ENCODE measurements at places on chromosomes 12 and 14.

- peak; percentile 28 for DNase-seq
These were observed 143.7 kb downstream of the AKAP6 start for GRCh38 chr14:32472512-32473463.

DNA sequence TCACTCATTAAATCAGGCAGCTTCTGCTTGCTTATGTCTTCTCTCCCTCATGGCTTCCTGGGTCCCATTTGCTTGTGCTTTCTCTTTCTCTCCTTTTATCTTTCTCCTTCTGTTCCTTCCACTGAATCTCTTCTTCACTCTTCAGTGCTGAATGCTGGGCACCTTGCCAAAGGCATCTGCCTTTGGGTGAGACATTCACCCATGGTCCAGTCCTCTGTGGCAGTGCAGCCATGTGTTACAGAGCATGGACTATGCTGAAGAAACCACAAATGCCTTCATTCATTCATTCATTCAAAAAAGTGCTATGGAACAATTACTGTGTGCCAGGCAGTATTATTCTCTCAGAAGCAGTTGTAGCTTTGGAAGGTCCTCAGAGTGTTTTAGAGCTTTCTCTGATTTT, 344.4 kb upstream of the STXBP6 start:
- no peak for DNase-seq

DNA sequence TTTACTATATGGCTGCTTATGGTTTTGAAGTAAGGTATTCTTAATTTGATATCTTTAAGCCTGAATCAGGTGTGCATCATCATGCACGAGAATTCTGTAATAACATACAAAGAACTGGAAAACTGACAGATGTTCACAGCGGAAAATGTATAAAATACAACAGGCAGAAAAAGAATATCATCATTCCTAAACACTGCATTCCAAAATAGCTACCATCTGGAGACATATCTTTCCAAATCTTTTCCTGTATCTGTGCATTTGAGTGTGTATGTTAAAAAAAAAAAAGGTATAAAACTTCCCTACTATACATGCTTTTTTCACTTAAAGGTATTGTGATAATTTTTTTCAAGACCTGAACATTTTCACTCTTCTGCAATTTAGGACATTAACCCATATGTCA, 13.7 kb downstream of the PTPRO start:
- DNase-seq, result peak; percentile 7

- DNase-seq, result no peak
These were observed 6.5 kb downstream of the HOXC13 start for GRCh38 chr12:53944907-53945847.

GRCh38 chr12:50825372-50825838, 17.3 kb upstream of the TMPRSS12 start:
- peak; percentile 83 for DNase-seq

- peak; percentile 66 for DNase-seq
These were observed 2.7 kb downstream of the DYRK2 start for GRCh38 chr12:67651132-67651695.

DNA sequence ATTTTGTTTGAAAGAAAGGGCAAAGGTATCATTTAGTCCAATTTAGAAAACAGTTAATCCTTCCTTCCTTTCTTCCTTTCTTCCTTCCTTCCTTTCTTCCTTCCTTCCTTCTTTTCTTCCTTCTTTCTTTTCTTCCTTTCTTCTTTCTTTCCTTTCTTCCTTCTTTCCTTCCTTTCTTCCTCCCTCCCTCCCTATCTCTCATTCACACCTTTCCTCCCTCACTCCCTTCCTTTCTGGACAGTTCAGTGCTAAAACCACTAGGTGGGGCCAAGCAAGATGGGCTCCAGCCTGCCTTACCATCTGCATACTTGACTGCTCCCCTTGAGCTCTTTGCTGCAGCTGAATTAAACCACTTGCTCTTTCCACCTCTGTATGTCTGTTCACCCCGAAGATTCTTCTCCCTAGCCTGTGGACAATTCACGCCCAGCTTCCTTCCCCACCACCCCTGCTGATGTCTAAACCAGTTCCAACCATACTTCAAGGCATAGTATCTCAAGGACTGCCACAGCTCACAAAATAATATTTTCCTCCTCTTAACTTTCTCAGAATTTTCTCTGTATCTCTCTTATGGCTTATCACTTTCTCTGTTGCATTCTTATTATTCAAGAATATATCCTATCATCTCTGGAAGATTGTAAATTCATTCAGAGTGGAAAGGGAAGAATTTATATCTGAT, 78.0 kb downstream of the DBX2 start:
- peak; percentile 55 for DNase-seq

DNA sequence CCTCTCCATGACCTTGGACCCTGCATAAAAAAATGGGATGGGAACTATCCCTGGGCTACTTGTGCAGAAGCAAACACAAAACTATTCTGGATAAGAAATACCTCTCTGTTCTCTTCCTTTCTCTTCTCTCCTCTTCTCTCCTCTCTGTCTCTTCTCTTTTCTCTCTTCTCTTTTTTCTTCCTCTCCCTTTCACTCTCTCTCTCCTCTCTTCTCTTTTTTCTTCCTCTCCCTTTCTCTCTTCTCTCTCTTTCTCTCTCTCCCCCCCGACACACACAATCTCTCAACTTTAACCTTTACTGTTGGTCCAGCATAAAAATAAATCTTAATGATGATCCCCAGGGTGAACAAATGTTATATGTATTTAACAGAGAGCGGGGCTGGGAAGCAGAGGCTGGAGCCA, 141.4 kb downstream of the SRGAP1 start:
- DNase-seq, result no peak

DNA sequence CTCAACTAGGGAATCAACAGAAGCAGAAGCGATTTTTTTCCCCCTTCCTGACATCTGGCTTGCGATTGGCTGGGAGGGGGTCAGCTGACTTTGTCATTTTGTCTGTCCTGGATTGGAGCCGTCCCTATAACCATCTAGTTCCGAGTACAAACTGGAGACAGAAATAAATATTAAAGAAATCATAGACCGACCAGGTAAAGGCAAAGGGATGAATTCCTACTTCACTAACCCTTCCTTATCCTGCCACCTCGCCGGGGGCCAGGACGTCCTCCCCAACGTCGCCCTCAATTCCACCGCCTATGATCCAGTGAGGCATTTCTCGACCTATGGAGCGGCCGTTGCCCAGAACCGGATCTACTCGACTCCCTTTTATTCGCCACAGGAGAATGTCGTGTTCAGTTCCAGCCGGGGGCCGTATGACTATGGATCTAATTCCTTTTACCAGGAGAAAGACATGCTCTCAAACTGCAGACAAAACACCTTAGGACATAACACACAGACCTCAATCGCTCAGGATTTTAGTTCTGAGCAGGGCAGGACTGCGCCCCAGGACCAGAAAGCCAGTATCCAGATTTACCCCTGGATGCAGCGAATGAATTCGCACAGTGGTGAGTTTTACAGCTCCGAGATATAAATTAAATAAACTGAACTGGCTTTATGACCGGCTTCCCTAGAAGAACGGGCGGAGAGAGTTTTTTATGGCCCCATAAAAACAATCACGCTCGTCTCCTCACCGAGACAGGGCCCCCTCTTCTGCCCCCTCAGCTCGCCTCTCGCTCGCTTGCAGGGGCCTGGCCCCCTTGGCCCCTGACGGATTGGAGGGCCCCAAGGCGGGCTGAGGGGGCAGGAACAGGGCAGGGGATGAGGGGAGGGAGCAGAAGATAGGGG, at the start of gene HOXC6:
Gene HOXC6, plus strand, starts transcription at position 127 of the 888 bp plus-strand sequence. Its CDS starts 82 bp downstream, at position 209.
- DNase-seq, result no peak

DNA sequence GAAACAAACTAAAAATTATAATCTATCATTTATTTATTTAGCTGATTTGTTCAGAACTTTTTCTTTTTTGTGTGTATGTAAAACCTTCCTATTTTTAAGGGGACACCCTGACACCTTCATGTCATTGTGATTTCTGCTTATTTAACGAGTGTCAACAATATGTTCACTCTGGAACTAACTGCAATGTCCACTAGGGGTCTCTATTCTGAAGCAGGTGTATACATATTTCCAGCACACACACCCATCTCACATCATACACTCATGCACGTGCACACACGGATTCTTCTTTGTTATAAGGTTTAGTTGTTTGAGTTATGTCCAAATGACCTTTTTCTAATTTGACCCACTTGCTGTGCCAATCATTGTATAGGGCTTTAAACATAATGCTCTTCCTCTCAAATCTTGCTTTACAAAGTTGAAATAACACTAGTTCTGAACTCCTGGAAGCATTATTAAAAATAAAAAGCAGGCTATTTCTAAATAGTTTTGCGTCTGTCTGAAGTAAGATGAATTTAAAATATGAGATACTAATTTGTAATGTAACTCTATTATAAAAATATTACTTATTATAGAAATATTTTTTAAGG, 15.5 kb downstream of the E2F7 start:
- DNase-seq, result peak; percentile 87
